ENCODE measurements at places on chromosomes 3 and 15. TPM values are rescaled to one million over a fixed set of nuclear protein-coding genes. Genes with fewer than 3 reads are reported as not detected.

DNA sequence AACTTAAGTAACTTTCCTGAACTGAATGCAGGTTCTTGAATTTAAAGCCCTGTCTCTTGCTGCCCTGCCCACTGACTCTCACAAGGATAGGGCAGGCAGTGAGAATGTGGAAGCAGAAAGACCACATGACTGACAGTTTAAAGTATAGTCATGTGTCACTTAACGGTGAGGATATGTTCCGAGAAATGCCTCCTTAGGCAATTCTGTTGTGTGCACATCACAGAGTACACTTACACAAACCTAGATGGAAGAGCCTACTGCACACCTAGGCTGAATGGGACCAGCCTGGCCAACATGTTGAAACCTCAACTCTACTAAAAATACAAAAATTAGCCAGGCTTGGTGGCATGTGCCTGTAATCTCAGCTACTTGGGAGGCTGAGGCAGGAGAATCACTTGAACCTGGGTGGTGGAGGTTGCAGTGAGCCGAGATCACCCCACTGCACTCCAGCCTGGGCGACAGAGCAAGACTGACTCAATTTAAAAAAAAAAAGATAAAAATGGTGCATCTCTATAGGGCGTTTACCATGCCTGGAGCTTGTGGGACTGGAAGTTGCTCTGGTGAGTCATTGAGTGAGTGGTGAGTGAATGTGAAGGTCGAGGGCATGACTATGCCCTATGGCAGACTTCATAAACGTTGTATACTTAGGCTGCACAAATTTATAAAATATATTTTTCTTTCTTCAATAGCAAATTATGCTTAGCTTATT is 18.9 kb upstream of the COPG1 start:
- DNase-seq, result peak; percentile 91

GRCh38 chr15:52481915-52482314 is 46.8 kb downstream of the MYO5A start:
- DNase-seq, result peak; percentile 86

- no peak for DNase-seq
Measured at GRCh38 chr3:100317912-100318311, 16.6 kb upstream of the NIT2 start.

DNA sequence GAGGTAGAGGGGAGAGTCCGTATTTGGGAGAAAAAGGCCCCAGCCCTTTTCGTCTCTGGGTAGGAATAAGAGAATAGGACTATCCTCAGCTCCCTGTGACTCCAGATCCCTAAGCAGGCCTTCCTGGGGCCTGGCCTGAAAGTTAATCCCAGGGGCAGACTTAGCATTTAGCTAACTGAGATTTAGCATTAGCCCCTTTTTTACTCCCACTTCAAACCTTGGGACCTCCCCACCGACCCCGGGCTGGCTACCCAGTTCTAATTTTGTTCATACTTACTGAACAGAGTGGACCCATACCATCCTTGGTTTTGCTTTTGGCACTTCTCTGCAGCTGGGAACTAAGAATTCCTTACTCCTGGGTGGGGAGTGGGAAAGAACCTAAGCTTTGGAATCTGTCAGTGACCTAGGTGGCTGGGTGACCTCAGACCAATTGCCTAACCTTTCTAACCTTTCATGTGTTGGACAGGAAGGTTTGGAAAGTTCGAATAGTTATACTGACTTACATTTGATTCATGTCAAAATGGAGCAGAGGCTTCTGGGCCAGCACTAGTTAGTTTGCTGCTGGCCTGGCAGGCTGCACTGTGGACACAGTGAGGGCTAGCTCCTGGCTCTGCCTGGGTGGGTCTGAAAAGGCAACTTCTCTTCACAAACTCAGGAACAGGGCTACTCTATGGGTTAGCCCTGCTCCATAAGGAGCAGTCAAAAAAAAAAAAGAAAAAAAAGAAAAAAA is 11.6 kb downstream of the TTC21A start:
- DNase-seq, result no peak

DNA sequence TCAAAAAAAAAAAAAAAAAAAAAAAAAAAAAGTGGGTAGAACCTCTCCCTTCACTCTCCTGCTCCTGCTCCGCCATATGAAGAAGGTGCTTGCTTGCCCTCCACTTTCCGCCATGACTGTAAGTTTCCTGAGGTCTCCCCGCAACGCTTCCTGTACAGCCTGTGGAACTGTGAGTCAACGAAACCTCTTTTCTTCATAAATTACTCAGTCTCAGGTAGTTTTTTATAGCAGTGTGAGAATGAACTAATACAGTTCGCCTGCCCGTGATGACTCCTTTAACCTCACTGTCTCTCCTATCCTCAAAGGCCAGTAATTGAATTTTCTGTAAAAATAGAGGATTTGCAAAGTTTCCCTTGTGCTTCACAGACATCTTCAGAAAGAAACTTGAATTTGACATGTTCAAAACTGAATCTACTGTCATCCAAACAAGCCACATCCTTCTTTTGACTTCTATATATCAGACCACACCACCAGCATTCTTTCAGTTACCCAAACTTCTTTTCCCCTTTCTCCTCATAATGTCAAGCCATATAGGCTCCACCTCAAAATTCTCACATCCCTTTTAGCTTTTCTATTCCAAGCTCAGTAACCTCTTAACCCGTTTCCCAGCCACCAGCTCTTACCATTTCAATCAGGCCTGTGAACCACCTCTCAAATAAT is 44.3 kb downstream of the P2RY1 start:
- no peak for DNase-seq

GRCh38 chr15:66705277-66706146 is 3.5 kb downstream of the SMAD6 start:
- DNase-seq, result no peak

GRCh38 chr15:63605816-63606215 is 8.6 kb downstream of the FBXL22 start:
- DNase-seq, result no peak

GRCh38 chr15:60494108-60494507 is 15.2 kb upstream of the ICE2 start:
- no peak for DNase-seq

DNA sequence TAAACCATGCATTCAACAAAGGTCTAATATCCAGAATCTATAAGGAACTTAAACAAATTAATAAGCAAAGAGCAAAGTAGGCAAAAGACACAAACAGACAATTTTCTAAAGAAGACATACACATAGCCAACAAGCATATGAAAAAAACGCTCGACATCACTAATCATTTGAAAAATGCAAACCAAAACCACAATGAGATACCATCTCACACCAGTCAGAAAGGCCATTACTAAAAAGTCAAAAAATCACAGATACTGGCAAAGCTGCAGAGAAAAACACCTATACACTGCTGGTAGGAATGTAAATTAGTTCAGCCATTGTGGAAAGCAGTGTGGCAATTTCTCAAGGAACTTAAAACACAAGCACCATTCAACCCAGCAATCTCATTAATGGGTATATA is 53.8 kb downstream of the FSIP1 start:
- DNase-seq, result no peak

The AADACL2 gene
- total RNA-seq, result not detected

The HPS3 gene
- total RNA-seq, result 19.1 TPM

The SEMA3G gene
- 0.34 TPM for total RNA-seq

The NRG4 gene
- 0.15 TPM for total RNA-seq

The COPS2 gene
- 88.4 TPM for total RNA-seq

The PSTPIP1 gene
- not detected for total RNA-seq

The SERINC4 gene
- 0.11 TPM for total RNA-seq

The TM6SF1 gene
- total RNA-seq, result 3.6 TPM
